ENCODE measurements at places on chromosomes 2 and 18.

- DNase-seq, result no peak
Observed at GRCh38 chr18:75160364-75160763, 48.6 kb downstream of the PTGR3 start.

GRCh38 chr2:217611626-217612127 is 391.1 kb downstream of the TNS1 start:
- DNase-seq, result no peak

- DNase-seq, result no peak
Observed at GRCh38 chr2:204110338-204110741, 173.8 kb downstream of the ICOS start.

DNA sequence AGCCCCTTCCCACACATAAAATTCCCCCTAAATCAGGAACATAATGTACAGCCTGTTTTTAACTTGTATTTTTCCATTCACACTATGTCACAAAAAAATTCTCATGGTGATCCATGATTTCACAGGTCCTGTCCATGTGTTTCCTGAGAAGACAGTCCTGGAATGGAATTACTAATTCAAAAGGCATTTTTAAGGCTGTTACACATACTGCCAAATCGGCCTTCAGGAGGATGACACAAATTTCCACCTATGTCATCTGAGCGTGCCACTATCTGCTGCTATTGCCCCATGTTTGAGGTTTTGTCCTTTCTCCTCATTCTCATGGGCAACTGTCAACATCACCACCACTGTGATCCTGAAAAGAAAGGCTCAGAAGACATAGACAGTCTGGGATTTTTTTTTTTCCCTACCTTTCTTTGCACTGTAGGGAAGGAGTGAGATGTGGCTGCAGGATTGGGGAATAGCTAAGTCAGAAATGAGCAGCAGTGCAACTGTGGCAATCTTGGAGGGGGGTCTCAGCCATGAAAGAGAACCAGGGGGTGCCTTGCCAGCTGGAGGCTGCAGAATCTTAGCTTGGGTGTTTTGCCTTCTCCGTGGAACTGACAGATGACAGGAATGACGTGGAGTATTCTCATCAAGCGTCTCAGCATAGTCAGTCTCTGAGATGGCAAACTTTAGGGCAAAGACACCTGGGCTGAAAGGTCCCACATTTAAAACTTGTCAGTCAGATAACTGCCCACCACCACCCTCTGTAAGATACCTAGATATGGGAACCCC is 73.4 kb downstream of the MARCHF4 start:
- no peak for DNase-seq

- no peak for DNase-seq
Observed at GRCh38 chr2:10647441-10647840, 42.3 kb downstream of the NOL10 start.

GRCh38 chr2:45705233-45705632 is 53.8 kb downstream of the PRKCE start:
- no peak for DNase-seq

- DNase-seq, result no peak
Observed at GRCh38 chr18:13614641-13615288, 111.6 kb downstream of the FAM210A start.

GRCh38 chr2:37906131-37906530 is 19.0 kb upstream of the RMDN2 start:
- DNase-seq, result no peak

DNA sequence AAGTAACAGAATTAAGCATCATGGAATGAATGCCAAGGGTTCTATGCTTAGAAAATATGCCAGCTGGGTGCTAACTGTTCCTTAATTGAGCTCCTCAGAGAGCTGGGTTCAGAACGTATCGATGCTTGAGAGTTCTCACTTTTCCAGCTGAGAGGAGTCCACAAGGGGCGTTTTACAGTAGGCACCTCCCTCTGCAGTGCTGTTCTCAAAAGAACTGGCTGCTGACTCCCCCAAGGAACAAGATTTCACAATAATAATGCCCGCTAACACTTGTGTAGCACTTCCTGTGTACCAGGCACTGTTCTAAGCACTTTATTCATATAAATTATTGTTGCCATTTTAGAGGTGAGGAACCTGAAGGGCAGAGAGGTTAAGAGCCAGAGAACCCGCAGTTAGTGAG is 18.1 kb upstream of the TMEM237 start:
- no peak for DNase-seq

DNA sequence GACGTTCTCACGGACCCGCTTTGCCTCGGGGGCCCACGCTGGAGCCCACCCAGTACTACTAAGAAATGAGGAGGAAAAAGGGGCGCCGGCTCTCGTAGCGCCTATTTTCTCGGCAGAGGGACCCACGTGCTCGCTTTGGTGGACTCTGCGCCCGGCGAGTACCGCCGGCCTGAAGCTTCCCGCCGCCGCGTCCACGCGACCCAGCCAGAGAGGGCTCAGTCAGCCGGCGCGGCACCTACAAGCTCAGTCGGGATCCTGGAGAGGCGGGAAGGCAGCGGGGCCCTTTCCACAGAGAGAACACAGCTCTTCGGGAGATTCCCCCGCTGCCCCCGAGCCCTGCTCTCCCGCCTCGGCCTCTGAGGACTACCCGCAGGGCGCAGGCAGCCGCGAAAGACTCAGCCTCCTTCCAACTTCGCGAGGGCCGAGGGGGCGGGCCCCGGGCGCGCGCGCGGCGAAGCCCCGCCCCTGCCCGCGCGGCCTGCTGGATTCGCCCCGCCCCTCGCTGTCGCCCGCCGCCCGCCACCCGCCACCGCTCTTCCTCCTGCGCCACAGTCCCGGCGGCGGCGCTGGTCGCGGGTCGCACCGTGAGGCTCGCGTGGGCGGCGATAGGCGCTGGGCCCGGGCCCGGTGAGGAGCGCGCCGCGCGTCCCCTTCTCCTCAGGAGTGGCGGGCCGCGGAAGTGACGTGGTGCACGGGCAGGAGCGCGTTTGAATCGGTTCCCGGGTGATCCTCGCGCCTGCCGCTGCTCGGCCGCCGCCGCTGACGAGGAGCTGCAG is at the start of gene SMCHD1:
Gene SMCHD1, plus strand, starts transcription at position 549 of the 776 bp plus-strand sequence. CDS start 350 bp downstream, outside the sequence.
- DNase-seq, result peak; percentile 97

- DNase-seq, result no peak
Observed at GRCh38 chr2:132877923-132878322, 207.9 kb upstream of the LYPD1 start.

DNA sequence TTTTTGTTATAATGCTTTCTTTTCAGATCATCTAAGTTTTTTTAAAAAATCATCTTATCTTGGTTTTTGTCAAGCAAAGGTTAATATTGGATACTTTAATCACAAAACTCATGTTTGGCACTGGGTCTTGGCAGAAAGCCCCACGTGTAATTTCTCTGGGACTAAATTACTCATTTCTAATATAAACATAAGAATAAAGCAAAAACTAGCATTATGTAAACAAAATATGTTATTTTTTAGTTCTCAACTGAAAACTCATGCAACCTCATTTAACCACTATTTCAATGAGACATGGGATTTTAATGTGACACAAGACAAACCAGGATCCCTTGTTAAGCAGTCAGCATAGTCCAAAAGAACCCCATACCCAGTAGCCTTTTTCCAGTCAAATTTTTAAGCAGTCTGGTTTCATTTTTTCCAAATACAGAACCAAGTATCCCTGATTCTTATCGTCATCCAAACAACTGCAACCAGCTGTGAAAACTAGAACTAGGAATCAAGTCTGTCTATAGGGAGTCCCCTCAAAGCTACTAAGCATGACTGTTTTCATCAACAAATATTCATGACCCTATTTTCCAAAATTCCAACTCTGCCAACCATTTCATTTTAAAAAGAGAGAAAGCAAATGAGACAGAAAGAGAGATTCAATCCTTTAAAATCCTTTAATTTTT is 27.1 kb downstream of the PID1 start:
- DNase-seq, result no peak

DNA sequence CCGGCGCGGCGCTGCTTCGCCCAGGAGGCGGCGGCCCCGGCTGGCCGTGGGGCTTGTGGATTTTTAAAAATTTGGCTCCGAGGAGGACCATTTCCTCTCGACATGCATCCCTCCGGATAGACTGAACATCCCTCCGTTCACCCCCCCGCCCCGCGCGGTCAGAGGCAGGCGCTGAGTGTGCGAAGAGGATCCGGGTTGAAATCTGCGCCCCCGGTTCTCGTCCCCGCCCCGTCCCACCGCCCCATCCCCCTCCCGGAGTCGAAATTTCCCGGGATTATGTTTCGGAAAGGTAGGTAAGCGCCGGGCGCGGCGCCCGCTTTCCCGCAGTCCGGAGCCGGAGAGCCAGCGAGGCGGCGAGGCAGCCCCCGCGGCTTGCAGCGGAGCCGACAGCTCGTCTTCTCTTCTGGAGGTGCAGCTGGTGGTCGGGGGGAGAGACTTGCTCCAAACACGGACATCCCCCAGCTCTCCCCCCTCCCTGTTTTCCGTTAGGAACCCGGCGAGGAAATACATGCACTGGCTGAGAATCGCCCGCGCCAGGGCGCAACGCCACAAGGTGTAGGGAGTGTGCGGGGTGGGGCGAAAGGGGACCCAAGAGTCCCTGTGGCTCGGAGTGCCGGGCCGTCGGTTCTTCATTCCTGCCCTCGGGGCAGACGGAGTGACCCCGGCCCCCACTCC is at the start of gene PRKCE:
Gene PRKCE, plus strand, starts transcription at position 261 of the 675 bp plus-strand sequence.
- peak; percentile 78 for DNase-seq

DNA sequence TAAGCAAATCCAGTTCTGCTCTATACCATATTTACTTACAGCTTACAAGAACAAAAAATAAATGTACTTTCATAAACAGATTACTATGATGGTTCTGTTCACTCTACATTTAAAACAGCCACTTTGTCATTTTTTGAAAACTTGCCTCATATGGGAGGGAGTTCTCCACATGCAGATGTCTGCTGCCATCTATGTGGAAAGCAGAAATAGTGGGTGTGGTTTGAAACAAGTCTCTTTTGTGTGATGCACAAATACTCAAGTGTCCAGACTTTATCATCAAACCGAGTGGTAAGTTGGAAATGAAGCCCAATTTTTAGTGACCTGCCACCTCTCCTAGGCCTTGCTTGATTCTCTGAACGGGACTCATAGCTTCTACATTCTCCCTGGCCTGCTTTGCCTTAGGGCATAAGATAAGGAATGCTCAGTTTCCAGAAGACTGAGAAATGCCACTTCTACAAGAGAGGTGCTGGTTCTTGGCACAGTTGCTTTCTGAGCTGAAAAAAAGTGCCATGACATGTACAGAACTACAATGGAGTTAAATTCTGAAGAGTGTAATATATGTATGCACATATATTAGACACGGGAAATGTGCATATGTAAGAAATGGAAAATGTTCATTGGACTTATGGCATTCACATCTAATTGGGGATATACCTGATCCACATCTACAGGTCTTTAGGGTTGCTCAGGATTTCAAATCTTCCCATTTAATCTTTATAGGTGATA is 221.0 kb downstream of the SLC8A1 start:
- DNase-seq, result no peak
